ENCODE measurements at places on chromosomes 6 and 20. TPM values are rescaled to one million over a fixed set of nuclear protein-coding genes. Genes with fewer than 3 reads are reported as not detected.

- no peak for DNase-seq
Measured at GRCh38 chr20:58109126-58109880, 119.2 kb downstream of the ANKRD60 start.

DNA sequence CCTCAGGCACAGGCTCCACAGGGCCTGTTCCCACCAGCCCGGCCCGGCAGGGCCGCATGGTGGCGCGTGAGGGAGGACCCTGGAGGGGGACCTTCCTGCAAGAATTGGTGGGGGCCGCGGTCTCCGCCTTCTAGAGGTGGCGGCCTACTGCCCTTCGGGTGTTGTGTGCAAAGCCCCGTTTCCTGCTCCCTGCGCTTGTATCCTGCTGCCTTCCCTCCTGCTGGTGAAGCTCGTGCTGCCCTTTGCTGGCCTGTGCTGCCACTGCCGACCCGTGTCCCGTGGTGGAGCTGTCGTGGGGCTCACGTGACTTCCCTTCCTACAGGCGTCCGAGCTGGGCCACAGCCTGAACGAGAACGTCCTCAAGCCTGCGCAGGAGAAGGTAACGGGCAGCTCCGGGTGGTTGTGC is 8.4 kb upstream of the COL20A1 start:
- DNase-seq = no peak

DNA sequence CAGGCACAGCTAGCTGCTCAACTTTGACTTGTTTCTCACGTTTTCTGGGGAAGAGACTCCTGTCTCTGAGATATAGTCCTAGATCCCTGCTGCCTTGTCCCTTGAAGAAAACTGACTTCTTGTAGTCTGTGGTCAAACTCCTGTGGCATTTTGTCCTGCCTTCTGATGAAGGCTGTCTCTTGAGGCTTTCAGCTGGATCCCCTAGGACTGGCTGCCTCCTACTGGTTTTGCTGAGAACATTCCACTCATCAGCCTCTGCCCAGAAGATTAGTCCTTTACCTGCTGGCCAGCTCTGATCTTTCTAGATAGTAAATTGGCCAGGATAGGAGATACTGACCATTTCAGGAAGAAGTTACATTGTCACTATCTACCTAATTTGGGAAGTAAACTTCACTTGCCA is 71.9 kb upstream of the CNR1 start:
- no peak for DNase-seq

The MATN4 gene
- polyA plus RNA-seq = 0.52 TPM

DNA sequence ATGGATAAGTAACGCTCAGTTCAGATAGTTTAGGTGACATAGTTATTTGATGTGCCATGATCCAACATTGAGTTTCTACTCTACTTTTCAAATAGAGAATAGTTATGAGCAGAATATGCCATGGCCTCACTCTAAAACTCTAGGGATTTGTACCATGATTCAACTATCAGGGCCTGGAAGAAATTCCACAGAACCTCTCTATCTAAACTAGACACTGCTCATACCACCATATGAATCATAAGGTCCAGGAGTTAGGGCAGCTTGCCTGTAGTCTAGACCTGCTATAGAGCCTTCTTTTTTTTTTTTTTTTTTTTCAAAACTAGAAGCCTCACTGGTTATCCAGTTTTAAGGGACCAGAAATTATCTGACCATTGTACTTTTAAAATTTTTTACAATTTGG is 571.8 kb upstream of the IMPG1 start:
- no peak for DNase-seq

DNA sequence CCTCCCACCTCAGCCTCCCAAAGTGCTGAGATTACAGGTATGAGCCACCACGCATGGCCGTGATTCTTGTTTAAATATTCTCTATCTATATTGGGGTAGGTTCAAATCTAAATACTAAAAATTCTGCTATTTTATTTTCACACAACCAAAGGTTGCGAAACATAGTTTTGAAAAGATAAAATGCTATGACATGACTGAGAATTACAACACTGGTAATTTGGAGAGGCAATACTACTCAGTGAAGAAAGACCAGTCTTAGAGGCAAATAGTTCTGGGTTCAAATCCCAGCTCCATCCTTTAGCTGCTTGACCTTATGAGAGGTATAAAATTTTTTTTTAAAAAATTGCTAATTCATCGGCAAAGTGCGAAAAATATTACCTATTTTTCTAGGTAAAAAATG is 137.0 kb upstream of the PREP start:
- DNase-seq = no peak

- no peak for DNase-seq
Measured at GRCh38 chr6:69238067-69238466, 558.7 kb downstream of the LMBRD1 start.

DNA sequence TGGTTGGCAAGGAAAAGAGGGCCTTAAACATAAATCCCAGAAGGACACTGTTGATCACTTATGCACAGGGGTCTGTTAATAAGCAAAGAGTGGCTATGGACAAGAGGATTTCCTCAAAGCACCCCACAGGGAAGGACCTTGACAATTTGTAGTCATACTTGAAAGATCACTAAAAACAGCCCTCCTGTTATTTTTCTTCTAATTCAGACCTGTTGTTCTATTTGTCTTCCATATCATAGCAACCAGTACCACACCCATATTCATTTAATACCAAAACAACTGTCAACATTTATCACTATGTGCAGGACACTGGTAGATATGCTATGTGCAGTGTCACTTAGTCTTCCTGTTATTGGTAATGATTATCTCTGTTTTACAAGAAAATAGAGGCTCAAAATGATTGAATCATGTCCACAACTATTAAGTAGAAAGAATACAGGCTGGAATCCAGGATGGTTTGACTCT is 3.2 kb upstream of the DYNLRB1 start:
- DNase-seq = no peak

- DNase-seq = no peak
Measured at GRCh38 chr6:99349171-99350141, at the start of gene FAXC. FAXC (minus strand) TSS chr6:99349674; CDS start chr6:99349372, 302 bp downstream.

DNA sequence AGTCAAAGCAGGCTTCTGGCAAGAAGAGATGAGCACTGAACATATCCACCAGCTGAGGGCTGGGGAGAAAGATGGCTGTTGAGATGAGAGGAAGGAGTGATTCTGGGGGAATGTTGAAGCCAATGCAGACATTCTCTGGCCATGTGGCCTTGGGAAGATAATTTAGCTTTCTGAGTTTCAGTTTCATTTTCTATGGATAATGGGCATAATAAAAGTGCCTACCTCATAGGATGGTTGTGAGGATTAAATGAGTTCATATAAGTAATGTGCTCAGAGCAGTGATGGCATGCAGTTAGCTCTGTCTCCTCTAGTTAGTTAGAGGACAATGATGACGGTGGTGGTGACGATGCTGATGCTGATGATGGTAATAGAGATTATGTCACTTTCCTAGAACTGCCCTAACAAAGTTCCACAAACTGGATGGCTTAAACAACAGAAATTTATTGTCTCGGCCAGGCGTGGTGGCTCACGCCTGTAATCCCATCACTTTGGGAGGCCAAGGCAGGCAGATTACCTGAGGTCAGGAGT is 18.5 kb upstream of the KCNK5 start:
- DNase-seq = no peak

The TTK gene
- polyA plus RNA-seq = 22.3 TPM

The PGC gene
- polyA plus RNA-seq = 0.35 TPM

The RAD21L1 gene
- polyA plus RNA-seq = not detected

DNA sequence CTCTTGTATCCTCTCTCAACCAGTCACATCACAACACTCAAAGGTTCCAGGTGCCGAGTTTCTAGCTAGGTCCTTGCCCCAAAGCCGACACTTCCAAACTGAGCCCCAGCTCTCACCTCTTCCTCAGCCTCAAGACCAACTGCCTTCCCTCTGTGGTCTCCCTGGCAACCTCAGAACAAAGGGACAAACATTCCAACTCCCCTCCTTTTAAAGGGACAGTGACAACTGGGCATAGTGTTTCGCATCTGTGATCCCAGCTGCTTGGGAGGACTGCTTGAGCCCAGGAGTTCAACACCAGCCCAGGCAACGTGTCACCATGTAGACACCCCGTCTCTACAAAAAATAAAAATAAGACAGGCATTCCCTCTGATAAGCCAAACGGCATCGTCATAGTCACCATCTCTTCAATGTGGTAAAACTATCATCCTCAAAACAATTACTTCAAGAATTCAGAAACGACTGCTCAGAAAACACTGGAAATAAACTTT is 11.3 kb downstream of the DIDO1 start:
- DNase-seq = no peak

The ABT1 gene
- polyA plus RNA-seq = 16.0 TPM

The MTCH1 gene
- 181 TPM for polyA plus RNA-seq

The MROH8 gene
- 7.0 TPM for polyA plus RNA-seq

The TSPO2 gene
- 0.57 TPM for polyA plus RNA-seq

GRCh38 chr6:116328528-116328903 is 42.2 kb upstream of the DSE start:
- no peak for DNase-seq

- no peak for DNase-seq
Measured at GRCh38 chr20:38979842-38980241, 17.7 kb downstream of the DHX35 start.

GRCh38 chr6:50709366-50709734 is 4.0 kb upstream of the TFAP2D start:
- no peak for DNase-seq

- no peak for DNase-seq
Measured at GRCh38 chr20:58884966-58885365, 32.5 kb downstream of the GNAS start.

The COX4I2 gene
- 1.8 TPM for polyA plus RNA-seq

- no peak for DNase-seq
Measured at GRCh38 chr6:118744261-118744941, 93.0 kb upstream of the CEP85L start.

- DNase-seq = no peak
Measured at GRCh38 chr20:57660181-57660921, 40.1 kb upstream of the ZBP1 start.

- no peak for DNase-seq
Measured at GRCh38 chr20:8421981-8422380, 289.9 kb downstream of the PLCB1 start.

DNA sequence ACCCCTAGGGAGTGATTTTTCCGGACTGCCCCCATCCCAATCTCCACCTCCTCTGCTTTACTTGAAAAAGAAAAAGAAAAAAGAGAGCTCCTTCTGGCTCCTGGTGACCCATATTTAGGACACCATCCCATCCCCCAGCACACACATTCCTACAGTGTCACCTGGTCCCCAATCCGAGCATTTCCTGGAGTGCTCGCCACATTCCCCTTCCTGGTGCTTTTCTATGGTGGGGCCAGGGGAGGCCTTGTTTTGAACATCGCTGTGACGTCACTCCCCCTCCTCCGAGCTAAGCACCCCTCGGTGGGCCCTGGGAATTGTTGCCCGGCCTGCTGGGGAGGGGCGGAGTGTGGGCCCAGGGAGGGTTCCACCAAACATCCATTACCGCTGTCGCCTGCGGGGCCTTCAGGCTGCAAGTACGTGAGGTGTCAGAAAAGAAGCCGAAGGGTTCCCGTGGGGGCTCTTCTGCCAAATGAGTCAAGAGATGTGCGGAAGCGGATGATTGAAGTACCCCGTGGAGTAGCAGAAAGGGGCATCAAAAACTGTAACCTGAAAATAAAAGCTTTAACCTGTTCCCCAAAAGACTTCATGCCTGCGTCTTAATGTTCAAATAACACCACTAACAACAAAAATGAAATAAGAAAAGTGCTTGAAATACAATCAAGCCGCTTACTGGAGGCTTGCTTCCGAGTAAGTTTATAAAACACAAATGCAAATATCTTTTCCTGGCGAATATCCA is 2.8 kb upstream of the FOXC1 start:
- DNase-seq = no peak

DNA sequence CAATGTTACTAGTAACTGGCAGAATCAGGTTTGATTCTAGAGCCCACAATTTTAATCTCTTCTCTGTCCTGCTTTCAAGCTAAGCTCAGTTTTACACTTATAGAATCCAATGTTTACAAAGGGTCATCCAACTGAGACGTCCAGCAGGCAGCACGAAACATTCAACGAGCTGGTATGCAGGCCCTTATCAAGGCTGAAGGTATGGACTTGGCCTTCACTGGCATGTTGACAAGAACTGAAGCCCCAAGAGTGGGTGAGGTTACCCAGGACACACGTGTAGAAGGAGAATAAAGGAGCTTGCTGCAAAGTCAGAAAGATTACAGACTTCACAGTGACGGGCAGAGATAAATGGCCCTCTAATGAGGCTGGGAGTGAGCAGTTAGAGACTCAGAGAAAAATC is 187.4 kb downstream of the KIF16B start:
- no peak for DNase-seq

The EYS gene
- 0.81 TPM for polyA plus RNA-seq

The CHRNA4 gene
- 18.7 TPM for polyA plus RNA-seq

- DNase-seq = no peak
Measured at GRCh38 chr6:49826743-49827406, 39.5 kb downstream of the CRISP1 start.

DNA sequence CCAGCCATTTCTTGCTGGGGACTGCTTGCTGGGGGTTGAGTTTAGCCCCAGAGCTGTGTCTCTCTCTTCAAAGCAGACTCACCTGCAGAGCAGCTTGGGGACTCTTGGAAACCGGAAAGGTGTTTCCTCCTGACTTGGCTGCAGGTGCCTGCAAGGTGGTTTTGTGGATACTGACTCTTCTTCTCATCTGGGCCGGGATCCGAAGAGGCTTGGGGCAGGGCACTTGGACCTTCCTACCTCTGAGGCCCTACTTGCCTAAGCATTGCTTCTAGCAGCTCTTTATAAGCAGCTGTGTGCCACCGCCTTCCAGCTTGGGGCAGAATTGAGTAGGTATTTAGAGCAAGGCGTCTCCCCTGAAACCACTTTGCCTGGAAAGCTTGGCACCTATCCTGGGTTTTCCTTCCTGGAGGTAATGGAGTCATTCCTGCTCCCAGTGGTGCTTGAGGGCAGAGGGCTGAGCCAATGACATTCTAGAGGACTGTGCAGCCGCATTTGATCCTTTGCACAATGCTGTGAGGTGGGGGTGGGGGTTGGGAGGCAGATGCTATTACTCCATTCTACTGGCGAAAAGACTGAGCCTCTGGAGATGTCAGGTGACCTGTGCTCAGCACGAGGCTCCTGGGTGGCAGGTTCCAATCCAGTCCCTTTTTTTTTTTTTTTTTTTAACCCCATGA is 3.4 kb upstream of the CTSZ start:
- no peak for DNase-seq

All from left renal cortex interstitium (tissue), 4 donors.